ENCODE measurements at places on chromosomes 5 and 9.

GRCh38 chr9:20236676-20237075 is 385.6 kb downstream of the MLLT3 start:
- no peak for DNase-seq

GRCh38 chr5:93829346-93829745 is 87.9 kb upstream of the POU5F2 start:
- no peak for DNase-seq

DNA sequence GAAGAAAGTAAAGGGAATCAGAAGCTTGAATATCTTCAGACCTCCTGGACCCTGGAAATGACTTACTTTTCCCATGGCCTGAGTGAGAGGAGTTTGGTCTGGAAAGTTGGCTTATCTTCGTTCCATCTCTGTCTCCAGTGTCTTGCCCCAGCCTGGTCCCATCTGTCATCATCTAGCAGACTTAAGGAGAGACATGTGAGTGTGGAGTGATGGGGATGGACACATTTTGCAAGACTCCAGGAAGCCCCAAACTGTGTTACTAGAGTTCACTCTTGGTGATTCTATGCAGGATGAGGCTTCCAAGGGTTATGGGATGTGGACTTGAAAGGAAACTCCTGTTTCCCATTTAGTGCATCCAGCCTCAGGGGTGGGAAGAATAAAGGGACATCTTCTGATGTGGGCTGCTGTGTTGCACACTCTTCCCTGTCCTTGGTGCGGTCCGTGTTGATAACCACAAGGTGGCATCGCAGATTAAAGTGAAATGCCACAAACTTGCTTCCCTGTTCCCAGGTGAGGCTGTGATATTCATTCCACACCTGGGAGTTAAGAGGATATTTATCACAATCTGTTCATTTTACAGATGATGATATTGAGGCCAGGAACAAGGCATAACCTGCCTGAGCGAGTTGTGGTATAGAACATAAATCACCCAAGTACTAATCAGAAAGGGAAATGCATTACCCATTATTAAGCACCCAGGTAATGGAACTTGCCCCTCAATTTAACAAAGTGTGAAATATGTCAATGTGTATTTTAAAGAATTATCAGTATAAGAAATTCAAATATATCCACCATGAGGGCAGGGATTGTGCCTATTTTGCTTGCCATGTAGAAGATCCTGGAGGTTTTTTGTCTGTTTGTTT is 269.9 kb upstream of the PAPPA start:
- DNase-seq = peak; percentile 26

DNA sequence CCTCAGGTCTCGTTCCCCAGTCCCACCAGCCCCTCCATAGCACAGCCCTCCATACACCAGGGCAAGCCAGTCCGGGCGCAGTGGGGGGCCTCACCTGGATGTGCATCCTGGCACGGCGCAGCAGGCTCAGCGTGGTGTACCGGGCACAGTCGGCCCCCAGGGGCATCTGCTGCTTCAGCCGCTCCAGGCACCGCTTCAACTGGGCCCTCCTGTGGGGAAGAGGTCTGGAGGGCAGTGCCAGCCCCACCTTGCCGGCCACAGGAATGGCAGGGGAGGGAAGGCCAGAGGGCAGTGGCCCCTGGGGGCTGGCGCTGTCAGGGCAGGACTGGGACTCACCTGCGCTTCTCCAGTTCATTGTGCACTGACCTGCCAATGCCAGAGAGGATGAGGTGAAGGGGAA is 1.4 kb downstream of the MXD3 start:
- no peak for DNase-seq

- DNase-seq = no peak
These were observed 86.7 kb downstream of the CAMSAP1 start for GRCh38 chr9:135820661-135821060.

DNA sequence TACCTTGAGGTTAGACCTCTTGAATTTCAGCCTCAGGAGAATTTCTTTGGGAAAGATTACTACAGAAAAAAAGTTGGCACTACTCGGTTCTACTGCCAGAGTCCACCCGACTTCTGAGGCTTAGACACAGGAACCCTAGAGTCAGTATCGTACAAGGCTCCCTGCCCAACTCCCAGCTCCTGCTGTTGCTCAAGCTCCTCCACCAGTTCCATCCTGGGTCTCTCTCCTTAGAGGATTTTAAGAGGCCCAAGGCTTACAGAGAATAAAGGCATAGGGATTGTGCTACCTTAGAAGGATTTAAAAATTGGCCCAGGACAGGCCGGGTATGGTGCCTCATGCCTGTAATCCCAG is 29.0 kb upstream of the SSBP2 start:
- no peak for DNase-seq

- DNase-seq = peak; percentile 17
These were observed 51.0 kb downstream of the PTPDC1 start for GRCh38 chr9:94135222-94135621.

- DNase-seq = peak; percentile 83
These were observed 246.6 kb upstream of the ANKRD55 start for GRCh38 chr5:56479696-56480077.

- no peak for DNase-seq
These were observed 242.7 kb downstream of the SYK start for GRCh38 chr9:91044354-91044753.

GRCh38 chr9:112820881-112821280 is 69.8 kb downstream of the SLC46A2 start:
- DNase-seq = no peak

- DNase-seq = no peak
These were observed 241.6 kb downstream of the PJA2 start for GRCh38 chr5:109168151-109168550.

GRCh38 chr5:169956126-169956525 is 24.2 kb downstream of the INSYN2B start:
- no peak for DNase-seq

DNA sequence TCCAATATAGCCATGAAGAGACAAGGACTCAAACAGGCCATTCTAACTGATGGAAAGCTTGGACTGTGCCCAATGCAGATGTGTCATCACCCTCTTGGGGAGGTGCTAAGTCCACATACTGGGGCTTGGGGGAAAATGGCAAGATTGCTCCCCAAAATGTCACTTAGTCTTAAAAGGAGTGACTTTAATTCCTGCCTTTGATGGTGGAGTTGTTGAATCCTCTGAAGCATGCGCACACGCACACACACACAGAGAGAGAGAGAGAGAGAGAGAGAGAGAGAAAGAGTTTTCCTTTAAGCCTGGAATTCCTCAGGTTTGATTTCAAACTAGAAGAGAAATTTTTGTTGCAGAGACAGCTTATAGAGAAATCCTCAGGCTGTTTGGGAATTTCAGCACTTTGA is 161.9 kb upstream of the GAS1 start:
- no peak for DNase-seq

DNA sequence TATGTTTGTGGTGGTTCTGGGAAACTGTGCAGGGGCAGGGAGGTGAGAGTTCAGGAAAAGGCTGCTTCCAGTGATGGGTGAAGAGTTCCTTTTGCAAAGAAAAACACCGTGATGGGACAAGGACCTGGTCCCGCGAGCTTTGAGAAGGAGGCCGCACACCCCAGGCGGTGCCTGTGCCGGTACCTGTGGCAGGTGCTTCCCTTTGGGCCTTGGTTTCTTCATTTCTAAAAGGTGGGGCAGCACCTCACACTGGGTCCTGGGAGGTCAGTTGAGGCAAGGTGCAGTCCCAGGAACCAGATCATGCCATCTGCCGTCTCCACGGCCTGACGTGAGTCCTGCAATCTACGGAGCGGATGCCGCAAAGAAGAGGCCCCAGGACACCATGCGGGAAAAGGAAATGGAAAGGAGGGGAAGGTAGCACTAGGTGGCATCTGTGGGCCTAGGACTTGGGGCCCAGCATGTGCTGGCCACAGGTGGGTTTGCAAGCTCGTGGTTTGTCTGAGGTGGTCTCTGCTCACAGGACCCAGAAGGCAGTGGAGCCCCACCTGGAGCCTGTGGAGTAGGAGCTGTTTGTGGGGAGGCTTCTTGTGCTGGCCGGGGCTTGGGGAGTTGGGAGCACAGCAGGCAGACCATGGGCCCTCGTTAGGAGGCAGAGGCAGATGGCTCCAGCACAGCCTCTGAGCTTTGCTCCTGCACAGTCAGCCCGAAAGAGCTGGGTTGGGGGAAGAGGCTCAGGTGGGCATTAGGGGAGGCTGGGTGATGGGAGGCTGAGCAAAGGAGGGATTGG is 131.6 kb downstream of the CACNA1B start:
- DNase-seq = no peak

DNA sequence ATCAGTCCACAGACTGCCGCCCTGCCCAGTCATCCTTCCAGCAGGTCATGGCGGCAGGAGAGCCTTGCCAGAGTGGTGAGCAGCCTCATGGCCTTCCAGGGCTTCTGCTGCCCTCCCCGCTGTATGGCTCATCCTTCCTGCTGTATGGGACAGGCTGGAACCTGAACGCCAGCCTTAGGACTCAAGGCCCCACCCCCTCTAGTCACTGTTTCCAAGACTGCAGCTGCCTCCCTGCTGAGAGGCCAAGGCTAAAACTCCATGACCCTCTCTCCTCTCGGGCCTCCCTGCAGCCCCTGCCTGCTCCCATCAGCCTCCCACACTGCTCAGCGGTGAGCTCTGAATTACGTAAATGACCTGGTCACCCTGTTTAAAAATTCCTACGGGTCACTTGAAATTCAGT is 227.5 kb downstream of the AGTPBP1 start:
- no peak for DNase-seq

GRCh38 chr9:114000671-114001409 is 77.3 kb downstream of the AMBP start:
- DNase-seq = no peak

DNA sequence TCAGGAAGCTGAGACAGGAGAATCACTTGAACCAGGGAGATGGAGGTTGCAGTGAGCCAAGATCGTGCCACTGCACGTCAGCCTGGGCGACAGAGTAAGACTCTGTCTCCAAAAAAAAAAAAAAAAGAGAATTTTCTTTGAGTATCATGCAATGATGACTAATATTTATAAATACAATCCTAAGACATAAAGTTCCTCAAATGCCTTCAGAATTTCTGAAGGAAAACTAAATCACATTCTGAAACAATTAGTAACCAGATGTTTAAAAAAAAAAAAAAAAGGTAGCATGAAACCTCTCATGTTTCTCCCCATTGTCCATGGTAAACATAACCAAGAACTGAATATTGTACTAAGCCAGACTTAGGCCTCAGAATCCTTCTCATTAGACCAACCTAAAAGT is 23.1 kb downstream of the MLLT3 start:
- DNase-seq = no peak

- no peak for DNase-seq
These were observed 71.4 kb upstream of the STXBP1 start for GRCh38 chr9:127540664-127541041.

GRCh38 chr5:169897481-169897880 is 82.8 kb downstream of the INSYN2B start:
- no peak for DNase-seq

- DNase-seq = no peak
These were observed 3.5 kb upstream of the MSX2 start for GRCh38 chr5:174720612-174721529.

GRCh38 chr9:119004618-119004990 is 364.6 kb downstream of the BRINP1 start:
- no peak for DNase-seq

GRCh38 chr9:82132024-82132423 is 143.5 kb downstream of the SPATA31D1 start:
- DNase-seq = no peak

GRCh38 chr5:108711898-108712297 is 35.8 kb upstream of the FER start:
- no peak for DNase-seq

- no peak for DNase-seq
These were observed 39.1 kb downstream of the SHLD3 start for GRCh38 chr5:65663804-65664521.

GRCh38 chr9:87167582-87167981 is 220.3 kb upstream of the GAS1 start:
- no peak for DNase-seq

GRCh38 chr5:57311921-57312735 is 138.3 kb downstream of the GPBP1 start:
- DNase-seq = no peak

- no peak for DNase-seq
These were observed 182.2 kb downstream of the RAB3C start for GRCh38 chr5:58765058-58765457.
